Activated CD8-positive, alpha-beta memory T cell treated with anti-CD3 and anti-CD28 coated beads, Interleukin-2, amount 50 U/mL, for 48 hours (primary cell): ENCODE measurements at places on chromosomes 7 and 10.

- DNase-seq, result no peak
Observed at GRCh38 chr10:125995726-125996304, 99.5 kb downstream of the FANK1 start.

- DNase-seq, result no peak
Observed at GRCh38 chr7:97298561-97298960, 181.1 kb downstream of the SDHAF3 start.

DNA sequence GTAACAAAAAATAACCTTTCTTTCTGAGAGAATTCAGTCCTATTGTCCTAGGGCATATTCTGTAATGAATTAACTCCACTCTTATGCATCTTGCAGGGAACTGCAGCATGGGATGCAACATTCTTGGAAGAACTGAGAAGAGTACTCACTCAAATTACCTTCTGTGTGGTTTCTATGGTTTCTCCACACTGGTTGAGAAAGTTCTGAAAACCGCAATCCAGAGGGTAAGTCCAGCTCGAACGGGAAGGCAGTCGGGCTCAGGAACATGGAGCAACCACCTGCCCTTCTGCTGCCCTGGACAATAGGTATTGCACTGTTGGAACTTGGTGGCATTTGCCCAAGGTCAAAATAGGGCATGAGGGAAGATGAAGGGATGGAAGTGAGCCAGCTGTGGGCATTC is 59.6 kb upstream of the CDK13 start:
- no peak for DNase-seq

- no peak for DNase-seq
Observed at GRCh38 chr10:44391981-44392380, 7.1 kb upstream of the CXCL12 start.

GRCh38 chr7:55475855-55476803 is 96.2 kb downstream of the VOPP1 start:
- peak; percentile 45 for DNase-seq

DNA sequence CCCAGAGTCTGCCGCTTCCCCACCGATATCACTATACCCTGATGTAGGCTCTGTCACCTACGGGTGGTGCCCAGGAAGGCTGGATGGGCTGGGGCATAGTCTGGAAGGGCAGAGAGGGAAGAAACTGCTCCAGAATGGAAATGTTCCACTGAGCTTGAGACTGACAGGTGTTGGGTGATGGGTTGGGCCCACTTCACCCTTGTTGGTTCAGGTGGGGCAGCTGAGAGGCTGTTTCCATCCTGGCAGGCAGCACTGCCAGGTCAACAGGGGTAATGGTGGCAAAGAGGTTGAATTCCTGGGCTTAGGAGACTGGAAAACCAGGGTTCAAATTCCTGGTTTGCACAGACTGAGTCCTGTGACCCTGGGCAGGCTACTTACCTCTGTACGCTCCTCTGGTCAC is 28.5 kb upstream of the FRAT2 start:
- no peak for DNase-seq

GRCh38 chr10:72310241-72310633 is 36.5 kb downstream of the DDIT4 start:
- DNase-seq, result no peak

GRCh38 chr10:82942286-82943099 is 1067.5 kb downstream of the NRG3 start:
- no peak for DNase-seq

DNA sequence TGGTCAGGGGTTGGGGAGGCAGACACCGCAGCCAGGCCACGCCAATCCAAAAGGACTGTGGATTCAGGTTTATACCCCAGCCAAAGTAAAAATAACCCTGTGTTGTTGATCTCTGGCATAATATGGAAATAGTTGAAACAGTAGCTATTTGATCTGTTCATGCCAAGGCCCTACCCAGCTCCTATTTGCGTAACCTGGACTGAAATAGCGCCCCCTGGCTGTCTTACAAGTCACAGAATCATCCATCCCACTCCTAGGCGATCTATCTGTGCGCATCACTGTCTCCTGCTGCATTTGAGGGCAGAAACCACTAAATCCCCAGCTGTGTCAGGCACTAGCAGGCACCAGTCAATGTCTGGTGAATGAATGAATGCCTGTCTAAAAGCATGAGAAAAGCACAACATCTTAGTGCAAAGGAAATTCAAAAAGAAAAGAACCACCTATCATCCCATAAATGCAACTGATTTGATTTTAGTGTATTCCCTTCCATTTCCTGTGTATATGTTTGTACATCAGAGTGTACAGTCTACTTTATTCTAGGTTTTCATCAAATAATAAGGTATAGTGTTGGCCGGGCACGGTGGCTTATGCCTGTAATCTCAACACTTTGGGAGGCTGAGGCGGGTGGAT is 160.0 kb downstream of the SLIT1 start:
- DNase-seq, result peak; percentile 78

GRCh38 chr10:60032723-60033122 is 126.4 kb upstream of the CCDC6 start:
- no peak for DNase-seq

GRCh38 chr7:98192781-98193457 is 18.3 kb upstream of the BHLHA15 start:
- peak; percentile 37 for DNase-seq

GRCh38 chr10:123958241-123958640 is 66.6 kb upstream of the CPXM2 start:
- DNase-seq, result no peak
